ENCODE measurements at places on chromosomes 5 and 9. TPM values are rescaled to one million over a fixed set of nuclear protein-coding genes. Genes with fewer than 3 reads are reported as not detected.

- no peak for DNase-seq
These were observed 16.1 kb downstream of the SV2C start for GRCh38 chr5:76099286-76099702.

- DNase-seq, result peak; percentile 86
These were observed 21.8 kb upstream of the TTC1 start for GRCh38 chr5:159987031-159987674.

DNA sequence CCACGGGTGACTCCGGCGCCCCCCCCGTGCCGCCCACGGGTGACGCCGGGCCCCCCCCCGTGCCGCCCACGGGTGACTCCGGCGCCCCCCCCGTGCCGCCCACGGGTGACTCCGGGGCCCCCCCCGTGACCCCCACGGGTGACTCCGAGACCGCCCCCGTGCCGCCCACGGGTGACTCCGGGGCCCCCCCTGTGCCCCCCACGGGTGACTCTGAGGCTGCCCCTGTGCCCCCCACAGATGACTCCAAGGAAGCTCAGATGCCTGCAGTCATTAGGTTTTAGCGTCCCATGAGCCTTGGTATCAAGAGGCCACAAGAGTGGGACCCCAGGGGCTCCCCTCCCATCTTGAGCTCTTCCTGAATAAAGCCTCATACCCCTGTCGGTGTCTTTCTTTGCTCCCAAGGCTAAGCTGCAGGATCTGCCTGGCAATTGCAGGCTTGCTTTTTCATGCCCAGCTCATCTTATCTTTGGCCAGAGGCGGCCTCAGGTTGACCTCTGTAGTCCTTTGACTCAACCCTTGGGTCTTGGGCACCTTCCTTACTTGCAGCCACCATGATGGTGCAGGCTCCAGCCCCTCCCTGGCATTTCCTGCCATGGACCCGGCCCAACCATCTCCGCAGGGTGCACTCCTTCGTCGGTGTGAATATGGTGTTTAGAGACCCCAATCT, 9.8 kb downstream of the CEL start:
- DNase-seq, result no peak

DNA sequence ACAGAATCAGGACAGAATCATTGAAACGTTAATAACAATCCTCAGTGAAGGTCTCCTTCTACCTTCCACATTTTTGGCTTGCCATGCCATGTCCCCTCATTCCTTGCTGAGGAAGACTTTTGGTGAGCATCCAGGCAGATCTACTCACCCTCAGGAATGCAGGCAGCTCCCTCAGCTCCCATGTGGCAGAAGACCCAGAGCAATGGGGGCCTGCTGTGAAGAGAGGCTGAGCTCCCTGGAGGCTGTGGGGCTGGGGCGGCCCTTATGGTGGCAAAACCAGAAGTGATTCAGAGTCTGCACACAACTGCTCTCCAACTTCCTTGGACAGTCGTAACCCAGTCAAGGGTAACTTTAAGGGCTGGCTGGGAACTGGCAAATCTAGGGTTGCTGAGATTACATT, 247.2 kb upstream of the EFNA5 start:
- DNase-seq, result no peak

GRCh38 chr5:178426326-178427130, 163.7 kb downstream of the COL23A1 start:
- DNase-seq, result peak; percentile 78

ZER1 gene
- total RNA-seq, result 61.9 TPM

All from osteocyte (in vitro differentiated cells).